Activated CD4-positive, alpha-beta T cell treated with anti-CD3 and anti-CD28 coated beads, Interleukin-10, Interleukin-2, amounts not matched to agents 100 ng/mL and 50 ng/mL, durations not matched to agents 16 hours and 8 hours (primary cell): ENCODE measurements at places on chromosomes 11 and 22.

DNA sequence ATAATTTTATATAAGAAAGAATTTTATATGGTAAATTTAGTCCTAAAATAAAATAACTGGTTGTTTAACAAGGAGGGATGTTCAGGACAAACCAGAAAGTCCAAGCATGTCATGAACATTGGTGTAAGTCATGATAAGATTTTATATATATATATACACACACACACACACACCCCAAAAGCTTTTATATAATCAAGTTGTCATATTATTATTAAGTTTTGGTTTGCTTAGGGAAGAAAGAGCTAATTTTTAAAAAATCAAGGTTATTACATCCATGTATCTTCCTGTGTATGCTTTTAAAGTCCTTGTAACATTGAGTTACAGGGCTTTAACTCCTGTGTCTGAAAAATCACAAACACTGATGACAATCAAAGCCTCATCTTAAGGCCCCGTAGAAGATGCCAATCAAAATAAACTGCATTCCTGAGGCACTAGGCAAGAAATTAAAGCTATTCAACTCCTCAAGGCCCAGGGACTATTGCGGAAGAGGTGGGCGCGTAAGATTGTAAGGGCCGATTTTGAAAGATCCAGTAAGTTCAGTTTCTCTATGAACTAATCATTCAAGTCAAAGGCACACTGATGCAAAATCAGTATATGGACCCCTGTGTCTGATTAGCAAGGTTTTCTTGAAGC, 16.8 kb downstream of the APOL6 start:
- DNase-seq, result no peak

DNA sequence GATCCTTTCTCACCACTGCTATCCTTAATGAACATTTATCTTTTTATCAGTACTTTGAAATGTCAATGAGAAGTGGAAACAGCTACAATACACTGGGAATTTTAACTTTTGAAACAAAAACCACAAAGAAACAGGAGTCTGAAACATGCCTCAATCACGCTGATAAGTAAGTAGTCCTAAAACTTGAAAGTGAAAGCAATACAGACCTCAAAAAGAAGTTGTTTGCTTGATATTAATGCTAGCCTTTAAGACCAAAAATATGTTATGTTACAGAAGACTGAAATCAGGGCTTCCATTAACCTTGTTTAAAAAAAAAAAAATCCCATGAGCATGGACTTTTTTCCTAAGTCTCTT, 21.3 kb downstream of the PHF21A start:
- DNase-seq, result no peak

GRCh38 chr11:57008373-57008772, 19.7 kb downstream of the OR5AK2 start:
- DNase-seq, result no peak

DNA sequence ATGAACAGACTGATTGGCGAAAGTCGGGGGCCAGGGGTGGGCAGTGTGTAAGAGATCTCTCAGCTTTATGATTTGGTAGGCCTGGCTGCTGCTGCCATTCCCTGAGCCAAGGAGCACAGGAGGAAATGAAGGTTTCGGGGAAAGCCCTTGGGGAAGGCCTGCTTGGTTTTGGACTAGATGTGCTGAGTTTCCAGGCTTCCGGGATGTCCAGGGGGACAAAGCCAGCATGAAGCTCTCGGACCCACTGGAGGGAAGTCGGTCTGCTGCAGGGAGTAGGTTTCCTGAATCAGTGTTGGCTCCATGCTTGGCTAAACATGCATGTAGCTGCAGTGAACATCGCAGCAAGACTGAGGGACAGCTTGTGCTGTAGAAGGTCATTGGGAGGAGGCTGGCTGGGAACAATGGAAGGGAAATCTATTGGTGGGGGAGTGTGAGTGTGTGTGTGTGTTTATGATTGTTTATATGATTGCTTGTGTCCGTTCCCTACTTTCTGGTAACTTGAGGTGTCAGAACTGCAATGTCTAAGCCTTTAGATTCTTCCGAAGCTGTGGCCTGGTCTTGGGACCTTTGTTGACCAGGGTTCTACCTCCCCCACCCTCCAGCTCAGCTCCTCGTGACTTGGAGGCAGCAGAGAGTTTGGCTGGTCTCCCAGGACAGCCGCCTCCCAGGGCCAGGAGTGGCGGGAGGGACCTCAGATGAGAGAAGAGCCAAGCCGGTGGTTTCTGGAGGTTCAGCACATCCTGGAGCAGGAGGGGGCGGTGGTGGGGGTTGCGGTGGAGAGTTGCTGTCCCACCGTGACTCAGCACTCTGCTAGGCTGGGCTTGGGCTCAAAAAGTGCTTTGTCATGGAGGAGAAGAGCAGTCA, 4.0 kb upstream of the FTH1 start:
- DNase-seq, result peak; percentile 91

GRCh38 chr22:24156141-24156912, 25.0 kb upstream of the SUSD2 start:
- peak; percentile 70 for DNase-seq

GRCh38 chr22:45155050-45155840, 8.5 kb upstream of the NUP50 start:
- DNase-seq, result no peak

- DNase-seq, result no peak
These were observed 12.4 kb downstream of the PLEKHA7 start for GRCh38 chr11:17001806-17002205.

GRCh38 chr11:74092425-74092824, 78.4 kb downstream of the C2CD3 start:
- no peak for DNase-seq

DNA sequence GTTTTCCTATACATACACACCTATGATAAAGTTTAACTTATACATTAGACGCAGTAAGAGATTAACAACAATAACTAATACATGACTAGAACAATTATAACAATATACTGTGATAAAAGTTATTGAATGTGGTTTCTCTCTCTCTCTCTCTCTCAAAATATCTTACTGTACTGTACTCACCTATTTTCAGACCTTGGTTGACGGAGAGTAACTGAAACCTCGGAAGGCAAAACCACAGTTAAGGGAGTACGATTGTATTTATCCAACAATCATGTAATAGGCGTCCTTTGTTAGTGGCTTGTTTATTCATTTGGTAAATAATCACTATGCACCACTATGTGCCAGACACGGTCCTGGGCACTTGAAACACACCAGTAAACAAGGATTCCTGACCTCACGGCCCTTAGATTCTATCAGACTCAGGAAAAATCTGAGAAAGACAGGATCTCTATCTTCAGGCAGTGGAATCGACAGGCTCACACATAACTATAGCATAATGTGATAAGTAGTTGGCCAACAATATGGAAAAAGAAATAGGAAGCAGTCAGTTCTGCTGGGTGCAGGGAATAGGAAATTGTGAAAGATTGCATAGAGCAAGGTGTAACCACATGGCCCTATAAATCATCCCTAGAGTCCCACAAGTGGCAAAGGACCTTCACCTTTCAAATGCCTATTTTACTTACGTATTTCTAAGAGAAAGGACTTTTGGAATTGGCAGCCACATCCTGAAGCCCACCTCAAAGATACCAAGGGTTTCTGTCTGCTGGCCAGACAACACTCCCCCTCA, 12.0 kb downstream of the ETS1 start:
- no peak for DNase-seq

- DNase-seq, result no peak
These were observed 117.4 kb downstream of the RRM1 start for GRCh38 chr11:4211991-4212390.
